DMS79 (cell line): ENCODE measurements at places on chromosomes 11 and 22.

- no peak for DNase-seq
These were observed 6.6 kb downstream of the LIMK2 start for GRCh38 chr22:31218565-31219262.

GRCh38 chr11:33315822-33316221, 58.6 kb downstream of the HIPK3 start:
- no peak for DNase-seq

DNA sequence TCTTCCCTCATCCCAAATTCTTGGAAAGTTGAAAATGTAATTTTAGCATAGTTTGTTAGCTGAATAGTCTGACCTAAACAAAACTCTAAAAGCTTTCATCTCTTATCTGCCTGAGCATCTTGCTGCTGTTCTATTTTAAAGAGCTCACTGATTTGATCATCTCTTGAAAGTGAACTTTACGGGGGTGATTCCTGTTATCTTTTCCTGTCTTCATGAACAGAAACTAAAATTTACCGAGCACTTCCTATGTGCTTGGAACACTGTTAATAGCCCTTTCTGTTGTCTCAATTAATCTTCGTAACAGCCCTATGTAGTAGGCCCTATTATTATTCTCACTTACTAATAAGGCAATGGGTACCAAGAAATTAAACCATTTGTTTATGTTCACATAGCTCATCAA, 12.3 kb downstream of the AMOTL1 start:
- DNase-seq, result no peak

- DNase-seq, result no peak
These were observed 48.8 kb downstream of the ARHGAP32 start for GRCh38 chr11:129143335-129143734.
